ENCODE measurements at places on chromosomes 1 and 21.

- no peak for DNase-seq
Measured at GRCh38 chr1:117275055-117275454, 64.3 kb upstream of the VTCN1 start.

DNA sequence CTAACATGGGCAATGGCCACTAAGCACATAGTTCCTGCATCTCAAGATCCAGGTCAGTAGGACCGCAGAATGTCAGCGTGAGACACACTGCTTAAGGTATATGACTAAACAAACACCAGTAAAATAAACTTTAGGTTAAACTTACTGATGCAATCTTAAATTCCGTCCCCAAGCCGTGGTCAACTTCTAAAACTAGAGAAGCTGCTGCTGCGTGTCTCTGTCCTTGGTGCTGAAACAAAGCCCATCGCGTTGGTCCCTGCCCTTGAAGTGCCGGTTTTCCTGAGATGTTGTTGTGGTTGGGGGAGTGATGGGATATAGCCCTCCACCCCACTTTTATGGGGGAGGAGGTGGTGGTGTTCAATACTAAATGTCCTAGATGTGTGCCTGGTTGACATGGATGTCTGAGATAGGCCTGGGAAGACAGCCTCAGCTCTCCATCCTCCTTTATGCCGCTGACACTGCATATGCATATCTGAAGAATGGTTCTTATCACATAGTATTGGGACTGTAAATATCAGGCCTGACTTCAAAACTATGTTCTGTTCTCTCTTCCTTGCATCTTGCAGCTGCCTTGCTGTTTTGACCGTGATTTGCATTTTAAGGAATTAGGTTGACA lies 72.0 kb upstream of the KCNA3 start:
- no peak for DNase-seq

- DNase-seq = no peak
Measured at GRCh38 chr1:19122668-19123067, 87.4 kb downstream of the UBR4 start.

DNA sequence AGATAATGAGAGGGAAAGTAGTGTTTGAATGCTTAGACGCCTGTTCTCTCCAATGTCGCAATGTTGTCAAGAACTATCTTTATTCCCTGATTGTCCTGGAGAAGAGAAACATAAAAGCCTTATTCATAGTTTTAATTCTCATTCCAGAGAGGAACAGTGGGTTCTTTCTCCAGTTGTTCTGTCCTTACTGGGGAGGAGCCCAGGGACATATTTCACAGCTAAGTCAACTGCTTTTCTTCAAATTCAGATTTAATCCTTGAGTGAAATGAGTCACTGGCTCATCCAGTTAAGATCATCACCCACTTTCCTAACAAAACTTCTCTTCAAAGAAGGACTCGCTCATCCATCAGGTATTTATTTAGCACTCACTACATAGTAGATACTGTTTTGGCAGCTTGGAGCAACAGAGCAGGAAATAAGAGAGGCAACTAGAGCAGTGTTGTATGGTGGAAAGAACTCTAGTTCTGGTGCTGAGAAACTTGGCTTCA lies 365.7 kb upstream of the USP24 start:
- DNase-seq = no peak

GRCh38 chr1:46244656-46245371 lies 2.7 kb upstream of the RAD54L start:
- DNase-seq = peak; percentile 33

GRCh38 chr1:111204201-111204982 lies 3.9 kb upstream of the DENND2D start:
- no peak for DNase-seq

- DNase-seq = no peak
Measured at GRCh38 chr1:19374926-19375325, 62.8 kb downstream of the SLC66A1 start.

DNA sequence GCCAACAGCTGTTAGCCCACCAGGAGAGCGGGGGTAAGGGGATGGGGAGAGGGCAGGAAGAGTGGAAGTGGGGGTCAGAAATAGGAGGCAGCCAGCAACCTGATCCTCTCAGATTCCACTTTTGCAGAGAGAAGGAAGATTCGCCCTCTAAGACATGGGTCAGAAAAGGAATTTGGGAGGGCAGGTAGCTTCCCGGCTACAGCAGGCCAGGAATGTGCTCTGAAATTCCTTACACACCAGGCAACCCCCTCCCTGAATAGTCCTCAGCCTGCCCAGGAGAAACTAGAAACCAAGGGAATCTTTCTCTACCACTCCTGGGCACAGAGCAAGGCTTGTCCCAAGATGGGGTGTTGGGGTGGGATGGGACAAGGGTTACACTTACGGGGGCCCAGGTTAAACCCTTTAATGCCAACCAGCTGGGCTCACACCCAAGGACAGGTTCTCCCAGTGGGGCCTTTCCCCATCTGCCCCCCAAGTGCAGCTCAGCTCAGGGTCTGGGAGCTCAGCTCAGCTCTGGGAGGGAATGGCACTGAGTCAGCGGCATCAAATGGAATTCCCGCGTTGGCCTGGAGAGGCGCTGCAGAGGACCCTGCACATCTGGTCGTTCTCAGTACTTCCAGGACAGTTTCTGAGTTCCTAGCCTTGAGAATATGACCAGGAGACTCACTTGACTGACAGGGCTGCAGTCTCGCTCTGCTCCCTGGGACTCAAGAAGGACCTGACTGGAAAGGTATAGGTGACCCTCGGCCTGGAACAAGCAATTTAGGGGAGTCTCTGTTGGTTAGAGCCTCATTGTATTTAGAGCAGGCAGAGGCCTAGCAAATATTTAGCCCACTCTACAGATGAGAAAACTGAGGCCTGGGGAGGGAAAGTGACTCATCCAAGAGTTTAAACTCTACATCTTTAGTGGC lies 761 bp downstream of the TNNT2 start:
- no peak for DNase-seq

DNA sequence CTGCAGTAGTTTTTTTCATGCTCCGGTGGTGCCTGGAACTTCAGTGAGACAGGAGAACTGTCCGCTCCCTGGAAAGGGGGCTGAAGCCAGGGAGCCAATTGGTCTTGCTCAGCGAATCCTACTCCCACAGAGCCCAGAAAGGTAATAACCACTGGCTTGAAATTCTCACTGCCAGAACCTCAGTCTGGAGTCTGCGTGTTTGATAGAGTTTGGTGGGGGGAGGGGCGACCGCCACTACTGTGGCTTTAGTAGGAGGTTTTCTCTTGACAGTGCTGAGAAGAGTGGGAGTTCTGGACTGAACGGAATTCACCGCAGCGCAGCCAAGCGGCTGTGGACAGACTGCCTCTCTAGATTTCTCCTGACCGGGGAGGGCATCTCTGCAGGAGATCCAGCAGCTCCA lies 8.0 kb upstream of the OR2M3 start:
- no peak for DNase-seq

GRCh38 chr1:116983112-116983511 lies 18.4 kb upstream of the CD101 start:
- no peak for DNase-seq

DNA sequence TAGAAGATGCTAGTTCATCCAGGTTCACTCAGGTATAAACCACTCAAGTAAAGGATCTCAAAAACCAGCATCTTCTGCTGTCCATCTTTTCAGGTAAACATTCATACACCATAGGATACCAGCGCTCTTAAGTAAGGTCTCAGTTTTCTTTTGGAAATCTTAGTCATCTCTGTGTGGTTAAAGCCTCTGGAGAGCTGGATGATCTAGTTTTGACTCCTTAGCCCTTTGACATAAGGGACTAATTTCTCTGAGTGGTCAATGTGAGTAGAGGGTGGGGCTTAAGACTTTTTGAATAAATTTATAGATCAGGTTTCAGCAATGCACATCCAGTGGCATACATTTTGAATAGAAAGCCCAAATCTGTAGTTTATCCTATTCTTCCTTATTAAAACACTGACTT lies 92.3 kb downstream of the CTH start:
- DNase-seq = no peak

GRCh38 chr1:202892501-202892900 lies 3.6 kb upstream of the RABIF start:
- DNase-seq = no peak

DNA sequence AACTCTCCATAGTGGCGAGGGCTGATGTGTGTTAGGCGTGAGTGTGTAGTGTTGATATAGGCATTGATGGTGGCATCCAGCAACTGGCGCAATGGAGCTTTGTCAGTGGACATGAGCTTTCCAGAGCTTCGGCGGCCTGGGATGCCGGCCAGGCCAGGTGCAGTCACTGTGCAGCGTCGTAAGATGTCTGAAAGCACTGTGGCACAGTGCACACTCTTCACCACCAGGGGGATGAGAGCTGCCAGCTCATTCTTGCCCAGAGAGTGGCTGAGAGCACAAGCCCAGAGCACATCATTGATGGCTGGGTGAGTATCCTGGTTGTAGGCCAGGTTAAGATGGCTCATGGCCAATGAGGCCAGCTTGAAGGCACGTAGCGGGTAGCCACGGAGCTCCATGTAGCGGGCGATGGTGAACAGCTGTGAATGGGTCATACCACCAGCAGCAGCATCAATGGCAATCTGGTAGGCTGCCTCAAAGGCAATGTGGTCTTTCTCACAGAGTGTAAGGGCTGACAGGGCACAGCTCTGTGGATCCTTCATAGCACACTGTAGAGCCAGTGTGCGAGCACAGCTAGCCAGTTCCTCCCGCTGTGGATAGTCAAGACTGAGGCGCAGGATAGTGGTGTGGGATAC lies 6.7 kb downstream of the UROD start:
- DNase-seq = peak; percentile 69

DNA sequence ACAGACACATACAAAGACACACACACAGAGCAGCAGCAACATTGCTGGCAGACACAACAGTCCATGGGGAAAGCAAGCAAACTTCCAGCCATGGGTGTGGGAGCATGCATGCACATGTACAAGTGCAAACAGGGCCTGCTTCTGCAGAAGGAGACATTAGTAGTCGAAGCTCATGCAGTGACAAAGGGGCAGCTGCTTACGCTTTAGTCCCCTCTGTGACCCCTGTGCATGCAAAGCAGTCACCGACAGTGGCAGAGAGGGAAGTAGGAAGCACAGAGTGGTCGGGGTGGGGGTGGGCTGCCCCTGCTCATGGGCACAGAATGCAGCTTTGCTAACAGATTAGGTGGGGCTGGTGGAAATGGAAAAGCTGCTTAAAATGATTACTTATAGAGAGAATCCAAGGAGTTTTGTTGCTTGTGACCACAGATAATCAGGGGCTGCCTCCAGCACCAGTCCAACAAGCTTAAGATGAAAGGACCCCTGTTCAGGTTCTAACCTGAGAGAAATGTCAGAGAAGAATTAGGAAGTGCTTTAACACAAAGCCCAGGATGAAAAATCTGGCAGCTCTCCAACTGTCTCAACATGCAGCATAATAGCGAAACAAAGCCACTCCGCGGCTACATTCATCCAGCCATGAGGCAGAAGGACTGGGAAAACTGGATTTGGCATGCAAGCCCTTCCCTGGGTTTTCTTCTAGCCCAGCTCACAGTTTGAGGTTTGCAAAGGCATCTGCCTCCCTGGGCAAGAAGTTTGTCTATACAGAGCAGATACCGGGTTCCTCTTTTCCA lies 378.9 kb downstream of the KCNH1 start:
- DNase-seq = peak; percentile 41

DNA sequence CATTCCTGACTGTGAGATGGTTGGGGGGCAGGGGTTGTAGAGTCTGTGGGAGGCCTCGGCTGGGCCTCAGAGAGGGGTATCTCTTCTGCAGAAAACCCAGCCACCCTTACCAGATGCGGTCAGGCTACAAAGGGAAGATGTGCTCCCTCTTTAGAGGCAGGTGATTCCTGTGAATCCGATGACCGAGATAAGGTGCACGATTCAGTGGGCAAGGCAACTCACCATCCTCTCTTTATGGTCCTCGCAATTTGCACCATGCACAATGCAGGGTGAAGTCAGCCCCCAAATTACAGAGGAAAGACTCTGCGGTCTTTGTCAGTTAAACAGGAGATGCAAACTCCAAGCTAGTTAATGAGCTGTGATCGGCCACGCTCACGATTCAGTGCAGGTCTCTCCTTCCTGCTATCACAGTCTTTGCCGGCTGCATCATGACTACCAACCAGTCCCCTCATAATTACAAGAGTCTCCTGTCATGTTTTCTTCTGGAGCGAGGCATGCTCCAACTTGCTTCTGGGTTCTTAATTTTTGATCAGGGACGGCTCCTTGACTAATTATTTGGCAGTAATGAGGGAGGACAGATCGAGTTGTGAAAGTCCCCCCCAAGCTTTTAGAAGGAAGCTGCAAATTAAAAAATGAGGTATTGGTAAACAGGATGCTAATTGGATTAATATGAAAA lies 12.5 kb downstream of the TP73 start:
- DNase-seq = peak; percentile 78

DNA sequence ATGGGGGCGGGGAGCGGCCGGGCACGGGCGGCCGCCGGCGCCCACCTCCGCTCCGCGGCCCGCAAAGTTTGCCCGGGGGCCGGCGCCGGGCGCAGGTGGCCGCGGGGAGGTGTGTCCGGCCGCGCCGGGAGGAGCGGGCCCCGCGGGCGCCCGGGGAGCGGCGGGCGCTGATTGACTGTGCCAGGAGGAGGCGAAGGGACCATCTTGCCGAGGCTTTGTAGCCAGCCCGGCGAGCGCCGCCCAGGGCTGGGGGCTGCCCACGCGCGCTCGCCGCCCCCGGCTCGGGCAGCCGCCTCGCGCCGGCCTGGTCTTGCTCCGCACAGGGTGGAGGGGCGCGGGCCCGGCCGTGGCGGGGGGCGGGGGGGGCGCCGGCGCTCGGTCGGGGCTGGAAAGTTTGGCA lies 432 bp downstream of the EPHB2 start:
- no peak for DNase-seq

DNA sequence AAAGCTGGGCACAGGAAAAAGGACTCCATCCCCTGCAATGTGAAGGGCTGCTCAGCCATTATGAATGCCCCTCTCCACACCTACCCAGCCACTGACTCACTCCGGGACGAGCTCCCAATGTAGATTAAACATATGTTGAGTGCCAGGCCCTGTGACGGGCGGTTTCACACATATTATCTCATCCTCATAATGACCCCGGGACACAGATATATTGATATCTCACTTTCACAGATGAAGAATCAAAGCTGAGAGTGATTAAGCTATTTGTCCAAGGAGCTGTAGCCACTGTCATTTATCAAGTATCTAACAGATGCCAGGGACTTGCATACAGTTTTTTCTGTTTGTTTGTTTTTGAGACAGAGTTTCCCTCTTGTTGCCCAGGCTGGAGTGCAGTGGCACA lies 35.0 kb upstream of the SLC30A1 start:
- DNase-seq = no peak

DNA sequence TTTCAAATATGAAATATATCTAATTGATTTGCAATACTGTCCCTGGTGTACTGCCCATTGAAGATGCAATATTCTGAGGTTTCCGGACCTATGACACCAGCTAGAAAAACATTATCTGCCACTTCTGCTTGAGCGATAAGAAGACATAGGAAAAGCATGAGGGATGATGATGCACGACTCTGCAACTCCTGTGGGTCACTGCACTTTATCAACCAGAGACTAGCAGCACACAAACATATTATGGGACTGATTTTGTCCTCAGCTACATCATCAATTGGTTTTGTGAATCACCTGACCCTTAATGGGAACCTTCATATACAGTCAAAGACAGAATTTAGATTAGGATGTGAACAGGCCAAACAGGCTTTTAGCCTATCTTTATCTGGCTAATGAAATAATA lies 13.8 kb upstream of the KCNA3 start:
- no peak for DNase-seq
